Stimulated activated CD8-positive, alpha-beta memory T cell treated with anti-CD3 and anti-CD28 coated beads, Interleukin-7, amount 100 ng/mL, for 1 hour (primary cell): ENCODE measurements at places on chromosomes 7 and 10.

- DNase-seq = no peak
These were observed 5.7 kb downstream of the DNAH11 start for GRCh38 chr7:21548491-21548890.

GRCh38 chr7:42689626-42690025 is 222.2 kb downstream of the C7orf25 start:
- no peak for DNase-seq

- no peak for DNase-seq
These were observed 721.9 kb downstream of the TNS3 start for GRCh38 chr7:46859963-46860475.

- DNase-seq = no peak
These were observed 95.9 kb upstream of the HDAC9 start for GRCh38 chr7:18399436-18400235.

DNA sequence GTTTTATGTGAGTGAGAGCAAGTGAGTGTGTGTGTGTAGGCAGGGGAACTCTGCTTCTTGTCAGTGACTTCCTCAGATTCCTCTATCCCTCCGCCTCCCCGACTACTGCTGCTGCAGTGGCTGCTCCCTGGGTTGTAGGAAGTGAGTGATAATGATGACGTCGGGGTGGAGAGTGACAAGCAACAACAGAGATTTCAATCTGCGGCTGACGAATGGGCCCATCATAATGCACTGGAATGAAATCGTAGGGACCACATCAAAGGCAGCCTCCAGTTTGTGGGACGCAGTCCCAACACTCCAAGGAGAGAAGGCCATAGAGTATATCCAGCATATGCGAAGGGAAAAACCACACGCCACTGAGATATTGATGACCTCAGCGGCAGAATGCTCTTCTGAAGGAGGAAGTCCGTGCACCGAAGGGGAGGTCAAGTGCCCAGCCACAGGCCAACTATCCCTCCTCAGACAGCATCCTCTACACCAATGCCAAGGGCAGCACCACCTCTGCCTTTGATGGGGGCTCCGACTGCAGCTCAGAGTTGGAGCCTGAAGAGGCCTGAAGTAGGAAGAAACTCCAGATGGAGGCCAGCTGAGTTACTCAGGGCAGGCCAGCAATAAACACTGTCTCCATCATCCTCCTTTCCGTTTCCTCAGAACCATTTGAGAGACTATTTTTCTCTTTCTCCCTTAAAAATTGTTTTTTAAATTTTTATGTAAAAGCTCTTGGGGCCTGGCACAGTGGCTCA is 11.3 kb upstream of the STMP1 start:
- DNase-seq = no peak

GRCh38 chr10:32959006-32959920 is 1.2 kb upstream of the ITGB1 start:
- DNase-seq = no peak

DNA sequence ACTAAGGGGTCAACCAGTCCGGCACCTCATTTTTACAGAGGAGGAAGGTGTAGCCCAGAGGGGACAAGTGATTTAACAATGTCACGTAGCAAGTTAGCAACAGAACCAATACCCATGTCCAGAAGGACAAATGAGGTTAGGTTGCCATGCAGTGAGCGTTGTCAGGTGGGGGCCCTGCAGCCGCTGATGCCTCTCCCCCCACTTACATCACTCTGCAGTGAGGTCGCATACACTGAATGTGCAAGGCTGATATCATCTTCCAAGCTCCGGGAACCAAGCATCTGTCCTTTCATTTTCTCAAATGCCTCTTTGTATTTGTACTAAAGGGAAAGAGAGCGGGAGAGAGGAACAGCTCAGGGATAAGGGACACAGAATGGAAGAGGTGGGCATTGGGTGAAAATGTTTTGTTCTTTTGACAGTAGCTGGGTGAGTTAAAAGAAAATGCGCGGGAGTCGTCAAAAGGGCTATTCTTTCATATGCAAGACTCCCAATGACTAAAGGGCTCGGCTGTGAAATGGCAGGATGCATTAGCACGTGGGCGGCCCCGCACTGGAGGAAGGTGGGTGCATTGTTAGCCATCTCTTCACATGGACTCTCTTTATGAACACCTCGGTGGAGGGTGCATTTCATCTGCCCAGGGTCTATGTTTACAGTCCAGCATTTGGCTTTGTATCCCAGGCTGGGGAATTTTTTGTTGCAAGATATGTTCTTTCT is 49.7 kb downstream of the NRAP start:
- no peak for DNase-seq

DNA sequence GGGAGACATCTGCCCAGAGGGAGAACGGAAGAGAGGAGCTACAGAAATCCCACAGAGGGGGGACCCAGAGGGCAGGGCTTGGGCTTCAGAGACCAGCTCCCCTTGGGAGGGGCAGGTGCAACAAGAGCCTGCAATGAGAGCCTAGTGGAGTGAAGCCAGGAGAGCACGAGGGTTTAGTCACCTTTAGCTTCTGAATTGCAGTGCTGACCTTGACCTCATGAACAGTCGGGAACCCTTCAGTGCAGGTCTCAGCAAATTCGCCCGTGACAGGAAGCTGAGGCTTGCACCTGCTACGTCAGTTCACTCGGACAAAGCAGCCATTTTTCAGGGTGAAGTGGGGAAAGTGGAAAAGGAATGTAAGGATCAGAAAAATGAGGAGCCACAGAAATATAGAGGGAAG is 306.8 kb upstream of the CDC14C start:
- DNase-seq = no peak

- no peak for DNase-seq
These were observed 119.3 kb upstream of the CACNA2D1 start for GRCh38 chr7:82562716-82563404.

- DNase-seq = no peak
These were observed 905.0 kb downstream of the LRMDA start for GRCh38 chr10:76336213-76336963.

DNA sequence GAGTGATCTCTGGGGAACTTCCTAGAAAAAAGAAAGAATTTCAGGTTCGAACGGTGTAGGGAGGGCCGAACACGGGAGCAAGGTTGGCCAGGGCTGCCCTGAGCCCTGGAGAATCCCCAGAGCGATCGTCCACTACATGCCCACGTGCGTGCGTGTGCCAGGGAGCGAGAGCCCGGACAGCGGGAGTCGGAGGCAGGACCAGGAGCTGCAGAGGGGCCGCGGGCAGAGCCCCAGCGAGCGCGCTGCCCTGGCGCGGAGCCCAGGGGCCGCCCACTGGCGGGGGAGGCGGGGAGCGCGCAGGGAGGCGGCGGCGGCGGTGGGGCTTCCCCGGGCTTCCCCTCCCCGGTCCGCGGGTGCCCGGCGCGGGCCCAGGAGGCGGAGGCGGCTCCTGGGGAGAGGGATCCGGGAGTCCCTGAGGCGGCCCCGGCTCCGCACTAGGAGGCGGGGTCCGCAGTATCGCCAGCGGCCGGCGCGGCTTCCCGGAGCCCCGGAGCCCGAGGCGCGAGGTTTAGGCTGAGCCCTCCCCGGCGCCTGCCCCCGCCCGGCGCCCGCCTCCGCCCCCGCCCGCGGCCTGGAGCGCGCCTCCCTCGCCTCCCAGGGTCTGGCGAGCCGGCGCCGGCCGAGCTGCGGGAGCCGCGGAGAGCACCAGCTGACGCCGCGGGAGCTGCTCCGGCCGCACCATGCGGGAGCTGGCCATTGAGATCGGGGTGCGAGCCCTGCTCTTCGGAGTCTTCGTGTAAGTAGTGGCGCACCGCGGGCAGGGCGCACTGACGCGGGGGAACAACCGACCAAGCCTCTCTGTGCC is at the start of gene PLPP4:
TSS of gene PLPP4 (plus strand) at position 602 of the 805 bp plus-strand sequence. CDS start at position 681, 79 bp downstream.
- no peak for DNase-seq

DNA sequence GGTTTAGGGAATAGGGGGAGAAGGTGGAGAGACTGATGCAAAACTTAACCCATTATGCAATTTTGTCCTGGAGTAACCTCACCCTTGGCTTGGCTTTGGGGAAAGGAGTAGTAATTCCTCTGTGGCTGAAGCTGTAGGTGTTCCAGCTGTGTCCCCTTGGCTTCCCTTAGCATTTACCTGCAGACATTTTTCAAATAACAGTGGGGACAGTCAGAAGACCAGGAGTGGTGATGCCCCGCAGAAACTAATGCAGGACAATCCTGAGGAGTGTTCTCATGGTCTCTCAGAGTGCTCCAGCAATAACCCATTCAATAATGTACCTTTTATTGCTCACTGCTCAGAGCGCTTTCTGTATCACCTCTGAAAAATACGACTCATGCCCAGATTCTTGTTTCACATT is 282.1 kb downstream of the ZEB1 start:
- DNase-seq = no peak

- no peak for DNase-seq
These were observed 349.5 kb downstream of the SEMA3D start for GRCh38 chr7:84837405-84837804.

DNA sequence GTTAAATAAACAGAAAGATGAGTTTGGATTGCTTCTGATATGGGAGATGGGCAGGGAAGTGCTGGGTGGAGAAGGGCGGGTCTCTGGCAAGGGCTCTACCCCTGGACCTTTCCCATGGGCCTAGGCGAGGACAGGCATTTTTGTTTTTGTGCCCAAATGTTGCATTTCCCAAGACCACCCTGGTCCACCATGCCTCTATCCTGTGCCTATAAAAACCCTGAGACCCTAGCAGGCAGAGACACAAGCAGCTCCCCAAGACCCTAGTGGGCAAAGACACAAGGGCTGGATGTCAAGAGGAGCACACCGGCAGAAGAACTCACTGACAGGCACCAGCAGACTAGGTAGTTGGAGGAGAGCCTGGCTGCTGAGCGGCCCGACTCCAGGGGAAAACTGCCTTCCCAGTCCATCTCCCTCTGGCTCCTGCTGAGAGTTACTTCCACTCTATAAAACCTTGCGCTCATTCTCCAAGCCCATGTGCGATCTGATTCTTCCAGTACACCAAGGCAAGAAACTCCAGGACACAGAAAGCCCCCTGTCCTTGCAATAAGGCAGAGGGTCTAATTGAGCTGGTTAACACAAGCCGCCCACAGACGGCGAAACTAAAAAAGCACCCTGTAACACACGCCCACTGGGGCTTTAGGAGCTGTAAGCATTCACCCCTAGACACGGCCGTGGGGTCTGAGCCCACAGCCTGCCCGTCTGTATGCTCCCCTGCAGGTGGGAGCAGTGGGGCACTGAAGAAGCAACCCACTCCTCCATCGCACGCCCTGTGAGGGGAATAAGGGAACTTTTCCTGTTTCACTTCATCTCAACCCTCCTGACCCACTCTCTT is 291.4 kb downstream of the PTPRN2 start:
- no peak for DNase-seq

GRCh38 chr7:104951546-104951945 is 62.5 kb upstream of the KMT2E start:
- no peak for DNase-seq

DNA sequence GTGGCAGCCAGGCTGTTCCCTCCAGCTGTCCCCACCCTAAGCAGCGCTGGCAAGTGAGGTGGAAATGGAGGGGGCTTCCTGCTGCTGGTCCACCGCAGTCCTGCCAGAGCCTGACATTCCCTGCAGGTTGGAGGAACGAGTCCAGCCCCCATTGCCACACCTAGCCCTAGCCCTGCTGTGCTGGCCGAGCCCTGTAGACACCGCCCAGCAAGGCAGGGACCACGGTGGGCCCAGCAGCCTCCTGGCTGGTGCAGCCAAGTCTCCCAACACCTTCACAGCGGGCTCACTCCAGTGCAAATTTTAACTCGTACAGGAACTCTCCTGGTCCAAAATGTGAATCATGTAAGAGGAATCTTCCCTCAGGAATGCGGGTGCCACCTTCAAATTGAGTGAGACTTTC is 116.3 kb downstream of the PAXIP1 start:
- DNase-seq = no peak

GRCh38 chr10:1507436-1507835 is 229.9 kb downstream of the ADARB2 start:
- DNase-seq = no peak

DNA sequence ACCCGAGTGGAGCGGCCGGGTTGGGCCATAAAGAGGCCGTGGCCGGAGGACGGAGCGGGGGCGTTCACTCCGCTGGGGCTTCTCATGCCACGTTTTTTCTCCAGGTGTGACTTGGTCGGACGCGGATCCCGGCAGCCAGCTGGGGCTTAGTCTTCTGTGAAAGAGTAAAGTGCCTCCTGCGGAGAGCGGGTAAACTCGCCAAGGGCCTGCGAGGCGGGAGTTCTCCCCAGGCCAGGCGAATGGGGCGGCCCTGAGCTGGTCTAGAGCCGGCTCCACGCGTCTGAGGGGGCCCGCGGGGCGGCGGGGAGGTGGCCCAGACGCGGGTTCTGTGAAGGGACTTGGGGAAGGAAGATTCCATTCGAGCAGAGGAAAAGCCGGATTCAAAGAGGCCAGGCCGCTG is 86.3 kb upstream of the VIPR2 start:
- no peak for DNase-seq

- DNase-seq = no peak
These were observed 69.9 kb downstream of the EPDR1 start for GRCh38 chr7:37990337-37990736.

- no peak for DNase-seq
These were observed 476 bp upstream of the RET start for GRCh38 chr10:43076311-43076875.

DNA sequence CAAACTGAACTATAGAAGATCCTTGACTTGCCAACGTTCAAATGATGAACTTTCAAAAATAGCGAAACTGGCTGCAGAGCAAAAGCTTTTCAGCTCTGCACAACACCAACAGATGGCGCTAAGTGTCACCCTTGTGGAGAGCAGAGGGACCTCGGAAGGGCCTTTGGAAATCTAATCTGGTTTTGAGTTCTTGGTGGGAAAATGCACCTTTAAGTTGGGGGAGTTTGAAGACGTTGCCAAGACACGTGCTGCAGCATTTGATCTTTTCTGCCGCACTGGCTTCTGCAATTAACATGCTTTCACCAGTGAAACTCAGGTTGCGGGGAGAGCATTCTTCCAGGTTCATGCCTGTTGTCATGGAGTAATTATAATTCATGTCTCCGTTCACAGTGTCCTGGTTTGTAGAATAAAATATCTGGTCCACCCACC is 26.3 kb upstream of the WDR11 start:
- no peak for DNase-seq

GRCh38 chr7:103094102-103094501 is 19.2 kb downstream of the ARMC10 start:
- DNase-seq = no peak

- no peak for DNase-seq
These were observed 60.5 kb downstream of the GTF2IRD1 start for GRCh38 chr7:74514131-74514591.

GRCh38 chr10:95605163-95605562 is 44.0 kb upstream of the SORBS1 start:
- DNase-seq = no peak

DNA sequence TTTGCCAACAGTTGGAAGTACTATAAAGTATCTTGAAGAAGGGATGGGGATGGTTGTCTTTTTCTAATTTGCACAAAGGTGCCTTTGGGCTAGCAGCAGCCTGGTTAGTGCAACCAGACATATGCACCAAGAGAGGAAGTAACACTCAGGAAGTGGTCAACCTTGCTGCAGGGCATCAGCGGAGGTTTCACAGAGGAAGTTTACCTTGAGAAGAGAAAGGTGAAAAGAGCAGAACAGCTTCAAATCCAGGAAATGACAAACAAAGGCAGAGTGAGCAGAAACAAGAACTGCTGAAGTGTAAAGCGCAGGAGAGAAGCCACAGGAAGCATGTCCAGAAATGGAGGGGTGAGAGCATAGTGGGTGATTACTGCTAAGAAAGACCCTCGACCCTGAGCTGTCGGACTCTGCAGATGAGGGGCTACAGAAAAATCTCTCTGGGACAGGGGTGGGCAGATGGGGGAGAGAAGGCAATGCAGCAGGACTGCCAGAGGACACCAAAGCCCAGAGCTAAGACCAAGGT is 66.9 kb downstream of the STK17A start:
- DNase-seq = peak; percentile 45

GRCh38 chr7:152984421-152984820 is 224.9 kb downstream of the ACTR3B start:
- no peak for DNase-seq

- DNase-seq = no peak
These were observed 57.0 kb upstream of the GLCCI1 start for GRCh38 chr7:7911369-7912123.
